Stimulated activated CD4-positive, alpha-beta T cell treated with anti-CD3 and anti-CD28 coated beads, Interleukin-2, amount 100 ng/mL, for 24 hours (primary cell): ENCODE measurements at places on chromosomes 3 and 15.

DNA sequence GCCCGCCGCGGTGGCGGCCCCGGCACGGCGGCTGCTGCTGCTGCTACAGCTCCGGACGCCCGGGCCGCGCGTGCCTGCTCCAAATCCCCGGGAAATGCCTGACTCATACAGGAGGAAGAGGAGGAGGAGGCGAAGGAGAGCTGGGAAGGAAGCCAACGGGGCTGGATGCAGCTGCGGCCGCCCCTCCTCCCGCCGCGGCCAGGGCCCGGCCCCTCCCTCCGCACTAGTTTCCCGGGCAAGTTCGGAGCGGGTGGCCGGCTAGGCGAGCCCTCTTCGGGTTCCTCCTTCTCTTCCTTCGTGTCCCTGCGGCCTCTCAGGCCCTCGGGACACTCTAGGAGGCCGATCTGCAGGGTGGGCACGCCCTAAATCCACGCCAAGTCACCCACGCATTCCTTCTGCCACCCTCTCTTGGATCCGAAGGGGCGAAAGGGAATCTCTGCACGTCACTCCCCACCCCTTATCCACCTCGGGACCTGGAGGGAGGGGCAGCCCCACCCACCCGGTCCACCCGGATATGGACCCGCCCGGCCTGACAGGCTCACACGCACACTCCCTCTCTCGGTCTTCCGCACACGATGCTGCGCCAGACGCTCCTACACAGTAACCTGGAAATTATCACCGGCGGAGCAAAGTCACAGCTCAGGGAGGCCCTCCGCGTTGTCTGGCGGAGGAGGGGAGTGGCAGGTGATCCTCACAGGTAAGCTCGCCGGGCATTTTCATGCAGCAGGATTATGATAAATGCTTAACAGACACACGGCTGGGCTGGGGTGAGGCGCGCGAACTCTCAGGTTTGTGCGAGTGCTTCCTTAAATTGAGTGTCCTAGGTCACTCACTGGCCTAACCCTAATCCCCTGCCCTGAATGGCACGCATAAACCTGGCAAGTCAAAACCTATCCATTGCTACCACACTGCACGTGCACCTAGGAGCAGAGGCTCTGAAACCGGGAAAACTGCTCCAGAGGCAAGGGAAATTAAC lies at the start of the genes OSBPL10 and ZNF860:
Gene OSBPL10, minus strand, starts transcription at position 57 of the 976 bp plus-strand sequence. CDS start 83 bp downstream, outside the sequence.
Gene ZNF860, plus strand, starts transcription at position 545 of the 976 bp plus-strand sequence. CDS start 7,330 bp downstream, outside the sequence.
- DNase-seq: peak; percentile 60

GRCh38 chr3:134600685-134601463 lies 49.9 kb downstream of the KY start:
- peak; percentile 67 for DNase-seq

DNA sequence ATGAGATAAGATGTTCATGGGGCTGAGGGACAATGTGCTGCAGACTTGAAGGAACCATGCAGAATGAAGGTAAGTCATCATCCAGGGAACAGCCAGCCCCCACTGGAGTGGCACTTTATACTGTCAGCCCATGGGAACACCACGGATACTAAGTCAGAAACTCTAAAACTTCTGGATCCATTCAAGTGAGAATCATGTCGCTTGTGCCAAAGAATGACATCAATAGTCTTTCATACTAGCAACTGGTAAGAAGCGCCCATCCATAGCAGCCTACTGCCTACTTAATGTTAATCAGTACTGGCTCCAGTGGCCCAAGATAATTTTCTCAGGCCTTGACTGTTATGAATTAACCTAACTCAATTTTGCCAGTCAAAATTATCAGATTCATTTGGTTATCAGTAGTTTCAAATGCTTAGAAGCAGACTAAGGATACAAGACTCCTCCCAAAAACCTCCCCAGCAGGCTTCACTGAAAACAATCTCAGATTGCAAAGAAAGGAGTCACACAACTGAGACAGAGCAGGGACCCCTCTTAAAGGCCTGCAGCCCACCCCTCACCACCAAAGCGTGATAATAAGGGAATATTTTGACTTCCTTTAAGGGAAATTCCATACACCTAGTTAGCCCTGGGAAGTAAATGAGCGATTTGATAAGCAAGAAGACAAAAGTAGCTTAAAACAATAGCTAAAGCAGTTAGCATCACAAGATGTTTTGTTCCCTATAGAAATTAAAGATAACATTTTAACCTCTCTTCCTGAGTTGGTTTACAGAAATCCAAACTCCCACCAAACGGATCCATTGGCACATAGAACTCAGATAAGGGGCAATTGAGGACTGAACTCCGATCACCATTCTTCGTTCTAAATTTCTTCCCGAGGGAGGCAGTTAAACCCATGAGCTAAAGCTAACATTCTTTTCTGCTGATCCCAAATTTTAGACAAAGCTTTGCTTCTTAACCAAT lies 98.8 kb downstream of the TGFBR2 start:
- no peak for DNase-seq

GRCh38 chr3:196569003-196569516 lies 600 bp downstream of the FBXO45 start:
- DNase-seq: peak; percentile 52

DNA sequence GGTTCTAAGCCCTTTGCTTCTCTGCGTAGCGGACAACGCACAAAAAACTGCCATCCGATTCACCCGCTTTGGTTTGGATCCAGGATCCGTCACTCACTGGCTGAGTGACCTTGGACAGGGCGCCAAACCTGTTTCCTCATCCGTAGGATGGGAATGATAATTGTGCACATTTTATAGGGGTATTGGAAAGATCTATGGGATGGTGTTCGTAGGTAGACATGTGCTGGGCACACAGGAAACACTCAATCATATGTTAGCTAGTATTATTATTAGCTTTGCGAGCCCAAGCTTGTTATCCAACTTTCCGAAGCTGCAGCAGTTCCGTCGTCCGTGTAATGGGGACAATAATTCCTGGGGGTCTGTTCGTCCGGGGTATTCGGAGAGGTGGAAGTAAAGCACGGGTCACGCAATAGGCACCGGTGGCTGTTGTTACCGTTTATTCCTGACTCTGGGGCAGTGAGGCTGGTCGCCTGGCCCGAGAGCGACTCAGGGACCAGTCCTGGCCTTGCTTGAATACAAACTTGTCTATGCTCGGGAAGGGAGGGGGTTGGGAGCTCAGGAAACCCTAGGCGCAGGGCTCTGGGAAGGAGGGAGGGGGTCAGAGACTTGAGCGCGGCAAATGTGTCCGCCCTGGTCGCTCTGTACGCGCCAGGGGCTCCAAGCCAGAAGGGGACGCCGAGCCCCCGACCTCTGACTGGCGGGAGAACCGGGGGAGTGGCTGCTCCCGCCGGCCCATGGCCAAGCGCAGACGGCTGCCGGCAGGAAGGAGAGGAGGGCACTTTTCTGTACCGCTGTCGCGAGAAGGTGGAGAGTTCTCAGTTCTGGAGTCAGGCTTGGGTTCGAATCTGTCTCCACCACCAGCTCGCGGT lies 1.3 kb downstream of the SPSB4 start:
- no peak for DNase-seq

DNA sequence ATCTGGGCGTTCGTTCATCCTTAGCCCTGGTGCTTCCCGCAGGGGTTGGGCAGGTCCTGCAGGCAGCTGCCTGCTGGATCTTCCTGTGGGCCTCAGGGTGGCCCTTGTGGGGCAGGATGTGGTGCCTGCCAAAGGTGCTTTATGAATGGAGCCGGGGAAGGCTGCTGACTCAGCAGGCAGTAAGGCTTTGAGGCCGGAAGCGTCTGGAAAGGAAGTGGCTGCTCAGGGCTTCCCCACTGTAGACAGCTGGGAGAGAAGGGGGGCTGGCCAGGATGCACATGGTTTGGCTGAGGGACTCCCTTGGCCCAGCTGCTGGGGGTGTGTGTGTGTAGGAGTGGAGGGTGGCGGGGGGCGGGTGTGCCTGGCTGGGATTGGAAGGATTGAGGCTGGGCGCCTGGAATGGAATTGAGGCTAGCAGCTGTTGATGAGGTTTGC lies 12.9 kb downstream of the CD276 start:
- peak; percentile 84 for DNase-seq

- DNase-seq: no peak
These were observed 24.2 kb upstream of the ERICH6 start for GRCh38 chr3:150727653-150728502.

DNA sequence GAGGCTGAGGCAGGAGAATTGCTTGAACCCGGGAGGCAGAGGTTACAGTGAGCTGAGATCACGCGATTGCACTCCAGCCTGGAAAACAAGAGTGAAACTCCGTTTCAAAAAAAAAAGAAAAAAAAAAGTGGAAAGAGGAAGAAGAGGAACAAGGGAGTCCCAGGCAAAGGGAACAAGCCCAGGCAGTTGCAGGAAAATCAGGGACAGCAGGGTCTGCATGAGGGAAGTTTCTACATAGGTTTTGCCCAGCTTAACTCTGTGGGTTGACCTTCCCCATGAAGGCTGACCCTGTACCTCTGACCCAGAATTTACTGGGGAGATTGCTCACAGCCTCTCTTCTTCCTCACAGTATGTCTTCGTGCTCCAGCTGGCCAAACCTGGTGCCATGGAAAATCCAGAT lies 12.3 kb downstream of the RBP1 start:
- DNase-seq: no peak

- DNase-seq: no peak
These were observed 30.3 kb downstream of the TCF12 start for GRCh38 chr15:56948764-56949101.

- no peak for DNase-seq
These were observed 35.3 kb upstream of the PLSCR2 start for GRCh38 chr3:146504498-146505197.

DNA sequence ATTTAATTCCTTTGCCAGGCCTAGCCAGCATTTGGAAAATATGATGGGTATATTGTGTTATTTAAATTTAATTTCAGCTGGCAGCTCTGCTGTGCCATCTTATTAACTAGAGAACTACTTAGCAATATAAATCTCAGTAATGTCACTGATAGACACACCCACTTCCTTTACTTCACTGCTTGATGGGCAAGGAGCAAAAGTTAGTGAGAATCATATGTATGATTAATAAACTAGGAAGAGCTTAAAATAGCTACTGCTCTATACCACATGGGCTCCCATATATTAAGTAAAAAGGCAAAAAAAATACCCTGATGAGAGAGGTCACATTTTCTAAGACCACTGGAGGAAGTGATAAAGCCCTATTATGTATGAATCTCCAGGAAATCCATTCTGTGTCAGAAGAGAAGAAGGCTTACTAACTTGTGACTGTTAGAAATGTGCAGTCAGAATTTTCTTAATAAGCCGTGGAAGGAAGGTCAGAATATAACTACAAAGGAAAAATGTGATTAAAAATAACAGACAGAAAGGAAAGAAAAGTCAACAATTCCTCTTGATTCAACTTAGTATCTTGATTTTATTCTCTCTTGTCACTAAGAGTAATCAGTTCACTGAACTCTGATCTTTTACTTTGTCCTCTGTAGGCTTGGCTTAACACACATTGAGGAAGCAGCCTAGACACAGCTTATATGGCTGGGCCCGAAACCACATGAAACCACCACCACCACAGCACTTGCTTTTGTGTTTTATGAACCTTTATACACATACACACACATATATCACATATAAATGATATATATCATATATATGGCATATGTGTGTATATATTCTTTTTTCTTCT lies 1233.9 kb upstream of the ALCAM start:
- no peak for DNase-seq

GRCh38 chr3:150738688-150739087 lies 24.3 kb downstream of the SIAH2 start:
- DNase-seq: no peak

GRCh38 chr3:133380481-133381225 lies 19.2 kb upstream of the BFSP2 start:
- no peak for DNase-seq

- DNase-seq: no peak
These were observed 196.1 kb downstream of the CNTN6 start for GRCh38 chr3:1288805-1289494.

DNA sequence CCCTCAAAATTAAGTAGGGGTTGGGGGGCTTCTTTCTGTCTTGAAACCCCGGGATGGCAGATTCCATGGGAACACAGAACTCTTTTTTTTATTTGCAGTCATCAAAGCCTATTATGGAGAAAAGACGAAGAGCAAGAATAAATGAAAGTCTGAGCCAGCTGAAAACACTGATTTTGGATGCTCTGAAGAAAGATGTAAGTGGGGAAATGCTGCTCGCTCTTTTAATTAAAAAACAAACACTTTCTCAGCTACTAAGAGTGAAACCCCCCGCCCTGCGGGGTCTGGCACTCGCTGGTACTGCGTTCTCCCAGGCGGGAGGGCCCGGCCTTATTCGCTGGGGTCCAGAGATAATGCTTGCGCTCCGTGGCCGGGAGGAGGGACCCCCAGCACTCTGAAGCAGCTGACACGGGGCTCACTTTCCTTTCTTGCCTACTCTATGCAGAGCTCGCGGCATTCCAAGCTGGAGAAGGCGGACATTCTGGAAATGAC lies 615 bp downstream of the HES1 start:
- no peak for DNase-seq

DNA sequence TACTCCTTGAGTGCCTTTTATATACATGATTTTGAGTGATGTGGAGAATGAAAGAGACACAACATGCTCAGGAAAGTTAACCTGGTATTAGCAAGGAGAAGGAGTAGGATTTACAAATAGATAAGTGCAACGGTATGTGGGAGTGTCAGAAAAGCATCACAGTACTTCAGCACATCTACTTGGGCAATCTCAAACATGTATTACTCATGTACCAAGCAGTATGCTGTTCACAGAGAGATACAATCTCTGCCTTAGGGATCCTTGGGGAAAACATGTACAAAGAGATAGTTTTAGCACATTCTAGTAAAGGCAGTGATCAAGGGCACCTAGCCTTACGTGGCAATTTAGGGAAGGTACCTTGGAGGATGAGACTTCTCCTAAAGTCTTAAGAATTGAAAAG lies 146.5 kb downstream of the FILIP1L start:
- no peak for DNase-seq

- no peak for DNase-seq
These were observed 106.4 kb upstream of the RPL32 start for GRCh38 chr3:12947504-12948369.

- DNase-seq: no peak
These were observed 204.4 kb downstream of the TUSC7 start for GRCh38 chr3:116914004-116914403.

DNA sequence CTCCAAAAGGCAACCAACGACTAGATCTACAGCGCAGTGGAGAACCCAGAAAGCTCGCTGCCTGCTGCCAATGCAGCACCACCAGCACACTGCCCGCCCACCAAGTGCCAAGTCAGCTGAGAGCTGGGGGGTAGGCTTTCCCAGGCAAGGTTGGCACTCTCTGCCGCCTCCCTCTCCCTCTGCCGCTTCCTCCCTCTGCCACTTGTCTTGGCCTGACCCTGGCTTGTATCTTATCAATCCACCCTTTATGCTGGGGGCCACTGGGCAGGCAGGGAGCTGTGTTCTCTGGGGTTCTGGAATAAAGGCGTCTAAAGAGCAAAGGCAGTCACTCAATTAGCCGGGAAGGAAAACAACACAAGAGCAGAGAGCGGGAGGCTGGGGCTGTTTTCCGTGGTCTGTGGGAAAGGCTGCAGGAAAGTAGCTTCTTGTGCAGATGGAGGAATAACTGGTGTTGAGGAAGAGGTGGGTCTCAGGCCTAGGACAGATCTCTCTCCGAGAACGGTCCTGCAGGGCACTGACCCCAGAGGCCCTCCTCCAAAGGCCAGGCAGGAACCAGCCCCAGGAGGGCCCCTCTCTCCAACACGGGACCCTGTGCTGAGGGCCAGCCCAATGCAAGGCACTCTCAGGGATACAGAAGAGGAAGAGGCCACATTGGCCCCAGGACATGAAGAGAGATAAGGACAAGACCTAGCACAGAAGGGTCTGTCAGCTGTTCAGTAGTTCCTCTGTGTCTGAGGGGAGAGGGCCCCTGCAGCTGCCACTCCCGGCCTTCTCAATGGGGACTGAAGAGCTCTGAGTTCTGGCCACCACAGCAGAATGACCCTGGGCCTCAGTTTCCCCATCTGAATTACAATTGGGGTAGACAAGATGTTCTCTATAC lies 30.8 kb downstream of the ACSBG1 start:
- no peak for DNase-seq
